ENCODE measurements at places on chromosomes 2 and 18. TPM values are rescaled to one million over a fixed set of nuclear protein-coding genes. Genes with fewer than 3 reads are reported as not detected.

The CD207 gene
- not detected for total RNA-seq

DNA sequence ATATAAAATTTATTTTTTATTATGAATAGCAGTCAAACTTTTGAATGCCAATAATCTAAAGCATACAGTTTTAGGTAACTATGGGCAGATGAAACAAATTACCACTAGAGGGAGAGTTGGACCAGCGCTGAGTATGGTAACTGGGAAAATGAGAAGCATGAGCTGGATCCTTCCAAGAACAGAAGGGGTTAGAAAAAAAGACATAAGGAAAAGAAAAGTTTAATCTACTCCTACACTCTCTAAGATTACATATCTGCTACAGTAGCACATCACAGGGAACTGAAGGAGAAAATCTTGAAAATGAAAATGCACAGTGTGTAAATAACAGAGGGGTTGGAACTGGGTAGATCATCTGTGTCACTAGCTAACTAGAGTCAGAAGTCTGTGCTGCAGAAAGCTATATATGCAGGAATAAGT is 15.5 kb downstream of the REG3G start:
- DNase-seq = no peak

DNA sequence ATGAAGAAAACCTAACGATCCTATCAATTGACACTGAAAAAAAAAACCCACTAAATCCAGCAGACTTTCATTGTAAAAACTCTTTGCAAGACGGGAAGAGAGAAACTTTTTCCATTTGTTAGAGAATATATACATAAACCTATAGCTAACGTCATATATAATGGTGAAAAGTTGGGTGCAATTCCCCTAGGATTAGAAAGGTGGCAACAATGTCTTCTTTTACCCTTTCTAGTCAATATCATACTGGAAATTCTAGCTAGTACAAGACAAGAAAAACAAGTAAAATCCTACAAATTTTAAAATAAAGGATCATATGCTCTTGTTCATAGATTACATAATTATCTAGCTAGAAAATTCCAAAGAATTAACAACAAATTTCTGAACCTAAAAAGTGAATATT is 1596.5 kb upstream of the LRRTM1 start:
- DNase-seq = no peak

The TWIST2 gene
- total RNA-seq = 7.2 TPM

DNA sequence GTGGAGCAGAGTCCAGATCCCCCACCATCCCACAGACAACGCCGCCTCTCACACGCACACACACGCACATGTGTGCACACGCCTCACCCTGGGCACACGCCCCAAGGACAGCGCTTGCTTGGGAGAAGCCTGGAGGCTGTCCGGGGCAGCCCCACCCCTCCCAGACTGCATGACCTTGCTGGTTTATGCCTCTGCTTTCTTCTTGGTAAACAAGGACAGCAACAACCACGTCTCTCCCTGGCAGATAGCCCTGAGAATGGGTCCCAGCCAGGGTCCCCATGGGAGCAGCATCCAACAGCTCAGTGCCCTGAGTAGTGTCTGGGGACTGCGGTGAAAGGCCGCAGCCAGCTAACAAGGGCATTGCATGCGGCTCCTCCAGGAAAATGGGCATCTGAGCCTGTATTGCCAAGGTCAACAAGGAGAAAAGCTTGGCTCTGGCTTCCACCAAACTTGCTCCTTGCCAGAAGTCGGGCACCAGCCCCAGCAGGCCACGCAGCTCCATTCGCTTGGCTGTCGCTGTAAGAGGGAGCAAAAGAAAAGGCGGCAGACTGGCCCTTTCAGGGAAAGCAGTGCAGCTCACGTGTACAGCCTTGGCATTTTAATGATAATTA is 234.6 kb downstream of the EIPR1 start:
- no peak for DNase-seq

DNA sequence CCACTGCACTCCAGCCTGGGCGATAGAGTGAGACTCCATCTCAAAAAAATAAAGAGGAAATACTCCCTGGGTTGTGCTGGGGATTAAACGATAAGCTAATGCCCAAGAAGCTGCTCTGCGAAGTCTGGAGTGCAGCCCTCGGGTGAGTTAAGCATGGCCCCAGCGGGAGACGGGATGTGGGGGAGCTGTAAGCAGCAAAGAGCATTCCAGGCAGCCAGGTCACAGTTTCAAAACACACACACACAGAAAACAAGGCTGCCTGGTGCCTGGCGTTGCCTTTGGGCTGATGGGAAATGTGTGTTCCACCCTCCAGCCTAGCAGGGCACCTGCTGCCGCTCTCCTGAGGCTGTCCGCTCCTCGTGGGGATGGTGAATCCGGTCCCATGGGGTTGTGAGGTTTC is 24.1 kb downstream of the ODC1 start:
- no peak for DNase-seq

DNA sequence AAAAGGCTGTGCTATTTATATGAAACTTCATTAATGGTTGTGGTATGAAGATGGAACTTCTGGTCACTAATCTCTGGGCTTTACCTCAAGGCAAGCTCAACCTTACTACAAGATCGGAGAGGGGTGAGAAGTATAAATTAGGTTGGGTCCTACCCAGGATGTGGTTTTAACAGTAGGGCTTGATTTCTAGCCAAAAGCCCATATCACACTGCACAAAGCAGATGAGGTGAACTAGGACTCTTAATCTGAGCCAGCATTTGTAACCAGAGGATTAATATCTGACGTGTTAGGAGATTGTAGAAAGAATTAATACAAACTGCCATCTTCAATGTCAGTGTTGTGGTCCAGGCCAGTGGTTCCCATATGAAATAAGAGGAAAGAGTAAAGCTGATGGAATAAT is 86.4 kb upstream of the RGPD4 start:
- no peak for DNase-seq

DNA sequence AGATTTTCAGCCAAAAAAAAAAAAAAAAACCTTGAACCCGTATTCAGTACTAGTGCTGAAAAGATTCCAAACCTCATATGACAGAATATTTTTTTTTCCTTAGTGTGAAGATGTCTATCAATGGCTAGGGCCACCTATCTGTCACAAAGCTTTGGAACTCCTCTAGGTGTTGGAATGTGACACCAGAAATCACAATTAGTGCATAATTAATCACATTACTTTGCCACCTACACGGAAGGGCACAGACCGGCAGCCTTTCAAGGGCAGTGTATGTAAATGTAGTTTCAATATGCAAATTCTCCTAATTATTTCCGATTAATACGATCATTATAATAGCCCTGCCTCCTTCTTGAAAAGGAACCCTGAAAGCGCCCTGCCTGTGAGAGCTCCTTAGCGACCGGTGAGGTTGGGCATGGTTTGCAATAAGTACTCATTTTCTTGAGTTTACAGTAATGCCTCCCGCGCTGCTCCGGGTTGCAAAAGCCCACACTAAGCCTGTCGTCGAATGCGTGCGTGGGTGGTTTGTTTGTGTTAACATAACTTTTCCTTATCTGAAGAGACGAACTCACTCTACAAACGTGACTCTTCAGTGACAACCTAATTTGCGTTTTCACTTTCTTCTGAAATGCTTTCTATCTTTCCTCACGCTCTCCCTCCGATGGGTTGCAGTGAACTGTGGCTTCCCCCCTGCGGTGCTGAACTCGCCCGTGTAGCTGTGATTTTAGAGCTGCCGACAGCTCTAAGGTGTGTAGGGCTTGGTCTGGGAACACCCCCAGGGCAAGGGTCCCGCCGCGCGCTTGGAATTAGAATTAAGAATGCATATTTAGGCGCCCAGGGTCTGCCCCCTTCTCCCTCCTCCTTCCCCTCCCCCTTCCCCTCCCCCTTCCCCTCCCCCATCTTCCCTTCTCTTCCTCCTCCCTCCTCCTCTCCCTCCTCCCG is 765 bp upstream of the ID2 start:
- no peak for DNase-seq

DNA sequence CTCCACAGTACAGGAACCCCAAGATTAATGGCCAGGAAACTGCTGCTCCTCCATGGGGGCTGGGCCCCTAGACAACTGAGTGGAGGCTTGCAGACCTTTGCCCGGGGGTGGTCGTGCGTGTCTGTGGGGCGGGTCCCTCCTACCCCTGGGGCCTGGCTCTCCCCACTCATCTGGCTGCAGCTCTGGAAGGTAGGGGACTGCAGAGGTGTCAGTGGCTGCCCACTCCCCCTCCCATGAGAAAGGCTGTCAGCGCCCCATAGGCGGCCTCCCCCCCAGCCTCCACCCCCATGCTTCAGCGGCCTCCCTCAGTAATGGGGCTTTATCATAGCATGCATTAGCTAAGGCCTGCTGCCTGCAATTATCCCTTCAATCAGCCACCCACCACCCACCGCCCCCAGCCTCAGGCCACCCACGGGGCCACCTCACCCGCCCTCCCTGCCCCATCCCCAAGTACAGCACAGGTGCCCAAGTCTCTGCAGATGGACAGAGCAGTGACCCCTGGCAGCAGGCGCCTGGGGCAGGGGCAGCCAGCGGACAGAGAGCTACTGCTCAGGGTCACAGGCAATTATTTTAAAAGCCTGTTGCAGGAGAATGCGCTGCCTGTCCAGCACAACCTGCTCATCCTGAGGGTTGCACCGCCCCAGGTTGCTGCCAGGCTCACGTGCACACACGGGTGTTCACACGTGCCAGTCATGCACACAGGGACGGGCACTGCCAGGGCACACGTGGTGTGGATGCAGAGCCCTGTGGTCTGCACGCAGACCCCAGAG is 9.1 kb upstream of the ECEL1 start:
- DNase-seq = no peak
